ENCODE measurements at places on chromosomes 1 and 21.

- no peak for DNase-seq
These were observed 23.8 kb downstream of the IER5 start for GRCh38 chr1:181112071-181112929.

- no peak for DNase-seq
These were observed 53.9 kb upstream of the GNG4 start for GRCh38 chr1:235703506-235703905.

DNA sequence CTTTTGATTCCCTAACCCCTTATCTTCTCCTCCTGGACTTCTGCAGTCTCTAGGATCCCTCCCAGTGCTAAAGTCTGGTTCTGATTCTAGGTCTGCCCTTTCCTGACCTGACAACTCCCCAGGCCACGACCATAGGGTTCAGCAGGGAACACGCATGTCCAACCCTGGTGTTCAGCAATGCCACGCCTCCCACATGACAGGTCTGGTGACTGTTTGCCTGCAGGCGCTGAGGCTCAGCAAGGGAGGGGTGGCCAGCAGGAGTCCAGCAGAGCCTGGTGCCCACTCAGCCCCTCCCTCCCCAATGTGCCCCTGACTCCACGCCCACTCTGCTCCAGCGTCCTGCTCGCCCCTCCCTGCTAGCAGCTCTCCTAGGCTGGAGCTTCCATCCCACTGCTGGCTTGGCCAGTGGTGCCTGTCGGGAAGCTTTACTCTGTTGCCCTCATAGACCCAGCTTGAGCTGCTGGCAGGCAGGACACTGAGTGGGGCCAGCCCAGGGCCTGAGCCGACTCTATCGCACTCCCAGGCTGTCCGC is 17.3 kb downstream of the SLC9A1 start:
- no peak for DNase-seq

DNA sequence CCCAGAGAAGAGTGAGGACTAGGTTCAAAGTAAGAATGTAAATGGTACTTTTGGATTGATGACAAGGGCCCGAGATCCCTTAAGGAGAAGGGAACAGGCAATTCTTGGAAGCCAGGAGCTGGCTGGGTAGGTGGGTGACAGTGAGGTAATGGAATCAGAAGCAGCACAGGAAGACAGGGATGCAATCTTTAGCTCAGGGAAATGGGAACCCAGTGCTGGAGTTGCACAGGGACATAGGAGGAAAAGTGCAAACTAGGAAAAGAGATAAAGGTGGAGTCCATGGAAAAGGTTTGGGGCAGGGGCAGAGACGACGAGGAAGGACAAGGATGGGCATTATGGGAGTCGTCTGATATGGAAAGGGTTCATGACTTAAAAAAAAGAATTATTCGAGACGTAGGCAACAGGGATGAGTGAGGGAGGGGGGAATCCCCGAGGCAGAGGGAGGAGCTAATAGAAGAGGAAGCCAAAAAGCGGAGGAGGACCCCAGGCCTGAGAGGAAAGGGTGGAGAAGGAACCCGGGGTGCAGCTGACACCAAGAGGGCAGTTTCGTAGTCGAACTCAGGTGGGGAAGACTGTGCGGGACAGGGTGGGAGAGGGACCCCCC is 495 bp downstream of the PI4KB start:
- DNase-seq = peak; percentile 75

DNA sequence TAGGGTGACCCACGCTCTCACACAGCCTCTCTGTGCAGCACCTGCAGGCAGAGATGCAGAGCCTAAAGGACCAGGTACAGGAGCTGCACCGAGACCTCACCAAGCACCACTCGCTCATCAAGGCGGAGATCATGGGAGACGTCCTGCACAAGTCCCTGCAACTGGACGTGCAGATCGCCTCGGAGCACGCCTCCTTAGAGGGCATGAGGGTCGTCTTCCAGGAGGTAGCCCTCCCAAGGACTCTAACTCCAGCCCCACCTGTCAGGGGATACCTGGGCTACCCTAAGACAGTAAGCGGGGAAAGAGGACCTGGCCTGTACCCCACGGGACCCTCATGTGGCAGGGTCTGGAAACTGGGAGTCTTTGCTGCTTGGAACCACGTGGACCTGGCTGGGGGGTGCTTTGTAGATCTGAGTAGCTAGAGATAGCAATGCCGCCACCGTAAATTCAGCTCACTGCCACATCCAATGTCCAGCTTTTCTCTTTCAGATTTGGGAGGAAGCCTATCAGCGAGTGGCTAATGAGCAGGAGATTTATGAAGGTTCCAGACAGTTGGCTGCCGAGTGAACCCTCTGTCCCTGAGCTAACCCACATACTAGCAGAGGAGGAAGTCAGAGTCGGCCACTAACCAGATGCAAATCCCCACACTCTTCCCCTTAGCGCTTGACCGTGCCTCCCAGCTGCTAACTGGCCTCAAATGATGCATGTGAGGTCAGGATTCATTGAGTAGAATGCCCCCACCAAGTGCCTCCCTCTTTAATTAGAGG is 6.5 kb downstream of the RNF207 start:
- DNase-seq = no peak

- DNase-seq = no peak
These were observed 126.7 kb downstream of the GDAP2 start for GRCh38 chr1:117802531-117803257.

- DNase-seq = no peak
These were observed 47.4 kb upstream of the USP25 start for GRCh38 chr21:15682186-15682895.

- no peak for DNase-seq
These were observed 5.8 kb upstream of the FOXD3 start for GRCh38 chr1:63316598-63316983.

DNA sequence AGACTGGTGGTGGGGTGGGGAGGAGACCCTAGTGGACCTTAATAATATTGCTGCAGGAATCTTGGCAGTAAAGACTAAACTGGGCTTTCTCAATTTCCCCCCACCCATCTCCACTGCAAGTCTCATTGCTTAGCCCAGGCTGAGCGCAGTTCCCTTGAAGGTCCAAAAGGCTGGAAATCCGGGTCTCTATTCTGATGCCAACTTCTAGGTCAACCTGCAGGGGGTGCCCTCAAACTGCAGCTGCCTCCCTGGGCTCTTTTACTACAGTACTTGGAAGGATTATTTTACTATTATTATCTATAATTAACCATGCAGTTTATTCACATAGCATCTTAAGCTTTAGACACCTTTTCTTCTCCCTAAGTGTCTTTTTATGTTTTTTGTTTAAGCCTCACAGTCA is 85.4 kb upstream of the WARS2 start:
- no peak for DNase-seq

DNA sequence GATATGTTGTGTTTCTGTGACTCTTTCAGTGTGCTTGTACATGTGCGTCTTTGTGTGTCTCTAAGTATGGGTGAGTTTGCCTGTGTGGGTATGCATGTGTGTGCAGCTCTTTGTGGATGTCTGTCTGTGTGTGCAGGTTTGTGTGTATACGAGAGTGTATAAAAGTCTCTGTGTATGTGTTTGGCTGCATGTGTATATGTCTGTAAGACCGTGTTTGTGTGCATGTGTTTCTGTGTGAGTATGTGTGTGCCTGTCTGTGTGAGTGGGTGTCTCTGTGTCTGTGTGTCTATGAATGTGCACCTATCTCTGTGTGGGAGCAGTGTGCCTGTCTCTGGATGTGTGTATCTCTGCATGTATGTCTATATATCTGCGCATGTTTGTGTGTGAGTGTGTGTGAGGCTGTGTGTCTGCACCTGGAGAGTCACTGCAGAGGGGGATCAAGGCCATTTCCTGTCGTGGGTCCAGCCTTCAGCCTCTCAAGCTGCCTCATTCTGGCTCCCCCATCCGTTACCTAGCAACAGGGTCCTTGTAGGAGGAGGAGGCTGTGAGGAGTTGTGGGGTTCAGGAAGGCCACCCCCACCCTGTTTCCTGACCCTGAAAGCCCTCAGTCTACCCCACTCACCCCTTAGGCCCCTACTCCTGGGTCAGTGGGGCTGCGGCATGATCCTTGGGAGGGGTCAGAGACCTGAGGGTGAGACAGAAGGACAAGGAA is 10.4 kb downstream of the FGR start:
- no peak for DNase-seq

DNA sequence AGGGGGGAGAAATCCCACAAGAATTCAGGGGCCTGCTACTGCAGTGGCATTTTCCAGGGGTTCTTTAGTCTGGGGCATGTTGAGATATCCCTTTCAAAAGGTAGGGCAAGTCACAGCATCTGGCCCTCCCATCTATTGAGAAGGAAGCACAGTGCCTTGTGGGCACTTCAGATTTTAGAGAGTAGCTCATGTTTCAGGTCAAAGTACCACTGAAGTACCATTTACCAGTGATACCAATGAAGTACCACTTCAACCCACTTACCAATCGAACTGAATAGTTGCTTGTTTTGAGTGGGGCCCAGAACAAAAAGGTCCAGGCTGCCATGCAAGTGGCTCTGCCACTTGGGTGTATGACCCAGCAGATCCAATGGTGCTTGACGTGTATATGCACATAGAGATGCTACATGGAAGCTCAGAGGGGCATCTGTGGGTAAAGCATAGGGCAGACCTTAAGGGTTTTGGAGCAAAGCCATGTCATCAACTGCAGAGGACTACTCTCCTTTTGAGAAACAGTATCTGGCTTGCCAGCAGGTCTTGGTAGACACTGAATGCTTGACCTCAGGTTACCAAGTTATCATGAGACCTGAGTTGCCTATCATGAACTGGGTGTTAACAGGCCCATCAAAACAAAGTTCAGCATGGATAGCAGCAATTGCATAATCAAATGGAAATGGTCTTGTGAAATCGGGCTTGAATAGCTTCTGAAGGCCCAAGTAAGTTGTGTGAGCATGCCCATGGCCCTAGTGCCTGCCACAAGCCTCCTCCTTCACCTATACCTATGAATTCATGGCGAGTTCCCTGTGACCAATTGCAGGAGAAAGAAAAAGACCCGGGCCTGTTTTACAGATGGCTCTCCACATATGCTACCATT is 23.5 kb downstream of the PLA2G2D start:
- no peak for DNase-seq

All from activated T-cell treated with anti-CD3 and anti-CD28 coated beads, Interleukin-2, amount 50 U/mL, for 48 hours (primary cell).